Body of pancreas (tissue), 4 donors: ENCODE measurements at places on chromosomes 3 and 15.

GRCh38 chr3:104933972-104934371 is 432.7 kb upstream of the ALCAM start:
- DNase-seq: no peak

DNA sequence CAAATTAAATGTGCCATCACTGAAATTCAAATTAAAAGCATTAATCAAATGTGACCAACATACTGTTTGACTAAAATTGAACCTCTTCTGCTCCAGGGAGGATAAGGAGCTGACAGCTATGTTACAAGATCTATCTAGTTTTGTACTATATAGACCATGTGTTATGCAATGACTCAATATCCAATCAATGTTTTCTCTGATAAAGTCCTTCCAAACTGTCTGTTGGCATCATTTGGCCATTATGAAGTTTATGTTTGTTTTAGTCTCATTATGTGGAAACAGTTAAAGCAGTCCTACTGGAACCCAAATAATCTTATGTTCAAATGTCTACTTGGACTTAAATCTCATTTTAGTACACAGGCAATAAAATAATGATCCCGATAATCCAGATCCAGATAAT is 267.0 kb upstream of the THBS1 start:
- no peak for DNase-seq

DNA sequence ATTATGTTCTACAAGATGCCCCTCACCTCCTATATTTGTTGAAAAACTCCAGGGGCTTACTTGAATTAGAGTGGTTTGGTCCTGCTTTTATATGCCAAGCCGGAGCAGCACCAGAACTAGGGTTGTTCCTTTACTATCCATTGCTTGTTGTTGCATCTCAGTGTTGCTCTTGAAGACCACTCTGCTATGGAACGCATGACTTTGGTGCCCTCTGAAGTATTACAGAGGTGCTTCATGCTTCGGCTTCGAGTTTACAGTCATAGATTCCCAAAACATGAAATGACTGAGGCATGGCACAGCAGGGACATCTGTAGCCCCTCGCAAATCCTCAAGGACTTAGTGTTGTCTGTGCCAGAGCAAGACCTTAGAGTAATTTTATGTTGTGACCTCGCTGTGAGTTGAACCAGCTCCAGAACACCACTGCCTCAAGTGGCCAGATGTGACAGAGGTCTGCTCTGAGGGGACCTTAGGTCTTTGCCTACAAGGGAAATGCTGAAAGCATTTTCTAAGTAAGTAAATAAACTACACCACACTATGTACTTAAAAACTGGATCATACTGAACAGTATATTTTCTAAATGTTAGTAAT is 67.2 kb upstream of the SIAH2 start:
- no peak for DNase-seq

DNA sequence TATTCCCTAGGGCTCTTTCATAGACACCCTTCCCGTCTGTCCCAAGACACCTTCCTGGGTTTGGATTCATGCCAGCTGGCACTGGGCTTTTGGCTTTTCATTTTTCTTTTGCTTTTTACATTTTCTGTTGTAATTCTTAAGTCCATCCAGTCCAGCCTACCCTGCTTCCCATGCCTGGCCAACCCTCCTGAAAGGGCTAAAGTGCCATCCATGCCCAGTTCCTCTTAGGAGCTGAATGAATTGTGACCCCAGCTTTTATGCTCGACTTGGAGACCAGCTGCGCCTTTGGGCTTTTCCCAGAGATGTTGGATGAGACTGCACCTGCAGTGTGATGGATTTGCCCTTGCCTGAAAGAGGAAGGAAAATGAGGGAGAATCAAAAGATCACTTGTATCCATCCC is 25.8 kb downstream of the LRRN1 start:
- DNase-seq: no peak

GRCh38 chr3:144173491-144173890 is 201.9 kb downstream of the DIPK2A start:
- no peak for DNase-seq

- no peak for DNase-seq
These were observed 60.6 kb downstream of the USP8 start for GRCh38 chr15:50484781-50485180.

DNA sequence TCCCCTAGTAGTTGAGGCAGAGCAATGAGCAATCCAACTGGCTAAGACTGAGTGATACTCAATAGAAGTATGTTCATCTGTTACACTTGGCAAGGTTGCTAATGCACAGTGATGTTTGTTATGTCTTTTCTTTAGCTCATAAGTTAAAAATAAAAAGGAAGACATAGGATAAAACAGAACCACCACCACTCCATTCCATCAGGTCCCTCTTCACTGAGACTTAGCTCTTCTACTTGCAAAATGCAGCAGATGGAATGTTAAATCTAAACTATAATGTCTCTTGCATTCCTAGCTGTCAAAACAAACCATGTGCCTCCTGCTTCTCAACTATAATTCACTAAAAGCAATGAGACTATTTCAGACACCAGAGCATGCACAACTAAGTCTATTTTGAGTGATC is 265.6 kb upstream of the UBE2E2 start:
- no peak for DNase-seq

- DNase-seq: no peak
These were observed 8.4 kb upstream of the SNRPA1 start for GRCh38 chr15:101303408-101303807.
